ENCODE measurements at places on chromosomes 1 and 21.

- DNase-seq, result no peak
Observed at GRCh38 chr1:26700711-26701110, 4.9 kb downstream of the ARID1A start.

- DNase-seq, result no peak
Observed at GRCh38 chr21:36813052-36813451, 114.1 kb downstream of the SIM2 start.

DNA sequence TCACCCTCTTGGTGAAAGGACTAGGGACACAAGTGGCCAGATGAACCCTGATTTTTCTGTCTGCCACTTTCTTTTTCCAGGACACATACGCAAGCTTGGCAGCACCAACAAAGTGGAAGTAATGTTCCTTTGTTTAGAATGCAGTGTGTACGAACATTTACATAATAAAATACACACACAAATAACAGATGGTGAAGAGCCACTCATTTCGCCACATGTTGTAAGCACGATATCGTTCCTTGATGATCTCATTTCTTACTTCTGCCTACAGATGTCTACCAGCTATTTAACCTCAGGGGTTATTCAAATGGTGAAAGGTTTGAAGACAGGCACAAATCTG lies 670.2 kb upstream of the CXADR start:
- no peak for DNase-seq

DNA sequence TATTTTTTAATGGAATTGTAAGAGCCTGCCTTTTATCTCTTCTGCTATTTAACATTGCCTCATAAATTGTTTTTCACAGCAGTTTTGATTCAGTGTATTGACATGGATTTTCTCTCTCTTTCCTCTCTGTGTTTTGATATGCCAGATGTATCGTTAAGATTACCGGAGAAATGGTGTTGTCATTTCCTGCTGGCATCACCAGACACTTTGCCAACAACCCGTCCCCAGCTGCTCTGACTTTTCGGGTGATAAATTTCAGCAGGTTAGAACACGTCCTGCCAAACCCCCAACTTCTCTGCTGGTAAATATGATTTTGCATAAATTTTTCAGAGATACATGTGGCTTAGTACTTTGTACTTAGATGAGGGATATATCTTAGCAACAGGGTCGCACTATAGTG lies 23.1 kb upstream of the DYNLT5 start:
- no peak for DNase-seq

DNA sequence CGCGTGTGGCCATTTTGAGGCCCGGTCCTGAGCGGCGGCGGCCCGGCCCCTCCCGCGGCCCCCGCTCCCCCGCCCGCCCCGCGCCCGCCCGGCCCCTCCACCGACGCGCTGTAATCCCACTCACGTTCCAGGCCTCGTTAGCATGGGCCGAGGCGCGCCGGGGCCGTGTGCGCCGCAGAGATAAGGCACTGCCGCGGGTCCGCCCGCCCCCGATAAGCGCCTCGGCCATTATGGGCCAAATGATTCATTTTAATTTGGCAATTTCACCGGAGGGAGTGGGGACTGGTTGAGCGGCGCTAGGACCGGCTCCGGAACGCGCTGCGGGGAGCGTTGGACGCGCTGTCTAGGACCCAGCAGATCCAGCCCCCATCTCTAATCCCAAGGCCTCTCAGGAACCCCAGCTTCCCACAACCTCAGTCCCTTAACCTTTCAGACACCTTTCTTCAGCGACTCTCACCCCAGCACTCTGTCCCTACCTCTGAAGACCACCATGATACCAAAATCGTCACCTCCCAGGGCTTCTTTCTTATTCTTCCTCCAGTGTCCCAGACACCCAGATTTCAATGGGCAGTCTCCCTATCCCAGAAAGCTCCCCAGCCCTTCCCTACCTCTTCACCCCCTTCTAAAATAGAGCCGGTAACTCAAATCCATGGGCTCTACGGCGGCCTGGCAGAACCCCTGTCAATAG lies at the start of gene TAL1:
TSS of gene TAL1 (minus strand) at position 39 of the 688 bp plus-strand sequence. CDS start 6,337 bp downstream, outside the sequence.
- DNase-seq, result no peak

GRCh38 chr1:8570465-8570864 lies 247.0 kb downstream of the RERE start:
- DNase-seq, result no peak

GRCh38 chr1:182768963-182769362 lies 20.6 kb upstream of the NPL start:
- no peak for DNase-seq

GRCh38 chr1:178973652-178974101 lies 52.0 kb upstream of the FAM20B start:
- no peak for DNase-seq

- no peak for DNase-seq
Observed at GRCh38 chr1:165826565-165827267, 698 bp upstream of the UCK2 start.

- DNase-seq, result no peak
Observed at GRCh38 chr1:90359994-90360393, 357.1 kb downstream of the BARHL2 start.

GRCh38 chr1:31753707-31754349 lies 10.3 kb downstream of the ADGRB2 start:
- no peak for DNase-seq

DNA sequence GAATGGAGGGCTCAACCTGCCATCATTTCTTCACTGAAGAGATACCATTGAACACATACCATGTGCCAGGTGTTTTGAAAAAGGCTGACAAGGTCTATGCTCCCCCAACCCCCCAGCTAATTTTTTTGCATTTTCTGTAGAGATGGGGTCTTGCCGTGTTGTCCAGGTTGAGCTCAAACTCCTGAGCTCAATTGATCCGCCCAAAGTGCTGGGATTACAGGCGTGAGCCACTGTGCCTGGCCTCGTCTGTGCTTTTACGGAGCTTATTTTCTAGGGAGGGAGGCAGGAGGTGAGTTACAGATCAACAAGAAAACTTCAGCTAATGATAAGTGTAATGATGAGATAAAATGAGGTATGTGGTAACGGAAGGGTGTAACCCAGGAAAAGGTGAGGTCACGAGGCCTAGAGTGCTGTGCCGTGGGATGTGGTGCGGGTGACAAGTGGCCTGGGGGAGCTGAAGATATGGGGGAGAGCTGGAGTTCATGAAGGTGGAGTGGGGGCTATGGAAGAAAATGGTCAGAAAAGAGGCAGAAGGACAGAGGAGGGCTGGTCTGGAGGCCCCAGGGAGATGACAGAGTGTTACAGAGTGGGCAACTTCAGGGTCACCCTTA lies 28.2 kb downstream of the FAAH start:
- DNase-seq, result no peak

DNA sequence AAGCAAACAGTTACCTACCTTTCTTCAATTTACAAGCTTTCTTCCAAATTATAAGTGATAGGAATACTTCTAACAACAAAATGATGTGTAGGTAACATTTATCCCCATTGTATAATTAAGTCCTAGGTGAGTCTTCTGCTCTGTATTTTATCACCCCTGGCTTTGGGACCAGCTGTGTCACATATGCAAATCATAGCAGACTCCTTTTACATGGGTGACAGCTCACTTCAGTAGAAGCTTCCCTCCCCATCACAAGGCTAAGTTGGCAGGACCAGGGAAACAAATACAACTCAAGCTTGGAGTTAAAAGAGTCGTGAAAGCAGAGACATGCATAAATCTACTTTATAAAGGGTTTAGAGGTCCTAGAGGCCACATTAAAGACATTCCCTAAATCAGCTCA lies 121.1 kb upstream of the RUNX1 start:
- DNase-seq, result no peak

DNA sequence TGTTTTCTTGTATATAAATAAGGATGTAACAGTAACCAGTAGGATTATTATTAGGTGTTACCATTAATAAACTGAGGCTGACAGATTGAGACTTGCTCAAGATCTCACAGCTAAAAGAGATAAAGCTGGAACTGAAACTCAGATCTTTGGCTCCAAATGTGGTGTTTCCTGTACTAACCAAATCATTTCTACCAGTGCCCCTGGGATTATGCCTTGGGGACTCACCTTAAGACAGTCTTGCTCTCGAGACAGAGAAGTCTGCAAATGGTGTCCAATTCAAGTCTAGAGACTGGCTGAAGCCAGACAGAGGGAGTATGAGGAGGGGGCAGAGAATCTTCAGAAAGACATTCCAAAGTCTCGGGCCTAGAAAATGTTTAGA lies 593 bp upstream of the CD53 start:
- DNase-seq, result no peak

DNA sequence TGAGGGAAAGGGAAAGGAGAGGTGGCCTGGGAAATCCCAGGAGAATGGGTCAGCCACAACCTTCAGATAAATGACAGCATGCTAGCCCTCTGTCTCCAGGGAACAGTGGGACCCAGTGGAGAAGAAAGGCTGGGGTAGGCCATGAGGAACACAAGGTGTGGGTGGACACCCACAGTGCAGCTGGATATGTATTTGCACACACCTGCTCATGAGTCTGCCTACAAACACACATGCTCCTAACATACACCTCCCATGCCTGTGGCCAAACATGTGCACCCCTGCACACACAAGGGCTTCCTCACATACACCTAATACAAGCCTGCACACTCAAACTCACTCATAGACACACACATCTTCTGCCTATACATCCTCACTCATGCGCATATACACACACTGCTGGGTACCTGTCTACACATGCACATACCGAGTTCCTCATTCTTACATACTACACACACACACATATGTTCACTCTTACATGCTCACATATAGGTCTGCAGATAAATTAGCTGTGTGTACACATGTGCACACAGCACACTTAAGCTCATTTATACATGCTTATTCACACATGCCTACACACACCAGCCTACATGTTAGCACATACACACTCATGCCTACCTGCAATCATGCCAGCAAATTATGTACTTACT lies 3.6 kb downstream of the C1orf216 start:
- no peak for DNase-seq

- no peak for DNase-seq
Observed at GRCh38 chr1:30645807-30646206, 77.6 kb downstream of the MATN1 start.

- DNase-seq, result no peak
Observed at GRCh38 chr1:219264561-219264960, 90.9 kb downstream of the LYPLAL1 start.

DNA sequence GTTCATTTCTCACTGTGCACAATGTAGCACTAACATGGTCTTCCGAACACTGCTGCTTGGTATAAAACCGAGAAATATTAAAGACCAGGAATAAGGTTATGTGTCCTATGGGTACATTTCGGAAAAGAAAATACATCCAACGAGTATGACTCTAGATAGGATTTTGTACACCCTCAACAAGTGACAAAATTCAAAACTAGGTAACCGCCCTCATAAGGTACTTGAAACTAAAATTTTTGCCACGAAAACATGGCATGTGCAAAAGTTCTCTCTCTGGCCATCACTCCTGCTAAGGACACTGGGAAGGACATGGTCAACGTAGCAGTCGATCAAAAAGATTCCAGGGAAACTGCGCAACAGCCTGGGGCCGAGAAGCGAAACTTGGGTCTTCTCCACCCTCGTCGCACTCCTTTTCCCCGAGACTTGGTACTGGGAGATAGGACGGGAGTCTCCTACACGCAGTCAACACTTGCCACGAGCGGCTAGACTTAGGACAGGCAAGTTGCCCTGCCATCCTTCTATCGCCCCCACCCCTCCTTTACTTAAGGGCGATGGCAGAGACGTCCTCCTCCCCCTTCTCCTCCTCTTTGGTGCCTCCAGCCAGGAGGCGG lies 338 bp upstream of the TOR1AIP1 start:
- no peak for DNase-seq

- no peak for DNase-seq
Observed at GRCh38 chr21:32367158-32367557, 25.7 kb downstream of the URB1 start.

DNA sequence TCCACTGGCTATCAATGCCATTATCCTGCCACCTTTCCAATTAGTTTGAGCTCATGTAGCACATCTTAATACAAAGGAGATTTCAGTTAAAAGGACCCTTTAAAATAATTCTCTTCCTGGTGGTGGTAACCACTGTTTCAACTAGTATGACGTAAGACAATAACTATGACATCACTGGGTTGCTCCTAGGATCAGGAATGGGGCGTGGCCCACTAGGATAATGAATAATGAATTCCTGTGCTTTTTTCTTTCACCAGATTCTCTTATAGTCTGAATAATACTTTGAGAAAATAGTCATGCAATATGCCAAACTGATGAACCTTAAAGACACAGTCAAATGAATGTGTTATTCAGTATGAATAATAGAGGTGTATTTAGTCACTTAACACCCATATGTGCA lies 10.6 kb upstream of the KIFAP3 start:
- no peak for DNase-seq

- DNase-seq, result no peak
Observed at GRCh38 chr1:241161188-241161689, 195.8 kb downstream of the RGS7 start.

DNA sequence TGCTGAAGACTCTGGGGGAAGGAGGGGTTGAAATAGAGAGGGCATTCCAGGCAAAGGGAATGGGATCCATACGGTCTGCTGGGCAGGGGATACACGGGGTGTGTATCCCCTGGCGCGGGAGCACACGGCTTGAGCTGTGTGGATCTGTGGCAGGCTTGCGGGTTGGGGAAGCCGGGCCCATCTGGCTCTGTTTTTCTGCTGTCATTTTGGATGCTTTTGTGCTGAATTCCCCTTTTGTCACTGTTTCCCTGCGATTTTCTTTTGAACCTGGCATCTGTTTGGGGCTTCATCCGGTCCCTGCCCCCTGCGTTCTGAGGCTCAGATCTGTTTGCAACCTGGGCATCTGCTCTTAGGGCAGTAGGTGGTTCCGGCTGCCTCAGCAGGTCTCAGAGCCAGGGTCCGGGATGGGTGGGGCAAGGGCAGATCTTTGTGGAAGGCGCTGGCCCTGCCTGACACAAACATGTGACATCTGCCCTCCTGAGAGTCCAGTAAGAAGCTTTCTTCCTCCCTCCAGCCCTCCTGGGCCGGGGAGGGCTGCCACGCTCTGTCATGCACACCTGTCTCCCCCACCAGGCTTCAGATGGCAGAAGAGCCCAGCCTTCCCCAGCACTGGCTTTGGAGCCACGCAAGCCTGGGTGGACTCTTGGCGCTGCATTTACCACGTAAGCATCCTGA lies 84.0 kb downstream of the IGSF21 start:
- DNase-seq, result no peak

DNA sequence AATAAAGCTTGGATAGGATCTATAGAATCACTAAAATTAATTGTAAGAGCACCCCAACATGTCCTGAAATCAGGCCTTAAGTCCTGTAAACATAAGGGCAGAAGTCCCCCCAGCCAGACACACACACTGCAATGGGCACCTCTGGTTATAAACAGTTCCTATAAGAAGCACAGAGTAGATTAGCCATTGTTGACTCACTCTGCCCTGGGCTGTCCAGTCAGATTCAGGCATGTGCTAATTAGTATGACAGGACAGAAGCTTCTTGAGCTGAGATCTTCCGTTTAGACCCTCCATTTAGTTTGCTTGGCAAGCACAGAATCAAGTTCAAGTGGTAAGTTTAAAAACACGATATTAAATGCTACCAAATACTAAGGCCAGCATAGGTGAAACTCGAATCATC lies 11.8 kb upstream of the DENND1B start:
- DNase-seq, result no peak

- no peak for DNase-seq
Observed at GRCh38 chr1:96236156-96236739, 485.3 kb upstream of the PTBP2 start.

- DNase-seq, result no peak
Observed at GRCh38 chr1:156547434-156547833, 24.9 kb downstream of the IQGAP3 start.

- no peak for DNase-seq
Observed at GRCh38 chr21:45202889-45203288, 84.8 kb downstream of the POFUT2 start.

GRCh38 chr1:21503706-21504377 lies 5.4 kb upstream of the ALPL start:
- DNase-seq, result no peak

- no peak for DNase-seq
Observed at GRCh38 chr21:36966821-36967768, 626 bp upstream of the HLCS start.

Measured in stimulated activated CD8-positive, alpha-beta memory T cell treated with anti-CD3 and anti-CD28 coated beads, Interleukin-12 subunit alpha, Interleukin-12 subunit beta, amount 100 ng/mL, for 4 hours (primary cell).